ENCODE measurements at places on chromosomes 4 and X.

DNA sequence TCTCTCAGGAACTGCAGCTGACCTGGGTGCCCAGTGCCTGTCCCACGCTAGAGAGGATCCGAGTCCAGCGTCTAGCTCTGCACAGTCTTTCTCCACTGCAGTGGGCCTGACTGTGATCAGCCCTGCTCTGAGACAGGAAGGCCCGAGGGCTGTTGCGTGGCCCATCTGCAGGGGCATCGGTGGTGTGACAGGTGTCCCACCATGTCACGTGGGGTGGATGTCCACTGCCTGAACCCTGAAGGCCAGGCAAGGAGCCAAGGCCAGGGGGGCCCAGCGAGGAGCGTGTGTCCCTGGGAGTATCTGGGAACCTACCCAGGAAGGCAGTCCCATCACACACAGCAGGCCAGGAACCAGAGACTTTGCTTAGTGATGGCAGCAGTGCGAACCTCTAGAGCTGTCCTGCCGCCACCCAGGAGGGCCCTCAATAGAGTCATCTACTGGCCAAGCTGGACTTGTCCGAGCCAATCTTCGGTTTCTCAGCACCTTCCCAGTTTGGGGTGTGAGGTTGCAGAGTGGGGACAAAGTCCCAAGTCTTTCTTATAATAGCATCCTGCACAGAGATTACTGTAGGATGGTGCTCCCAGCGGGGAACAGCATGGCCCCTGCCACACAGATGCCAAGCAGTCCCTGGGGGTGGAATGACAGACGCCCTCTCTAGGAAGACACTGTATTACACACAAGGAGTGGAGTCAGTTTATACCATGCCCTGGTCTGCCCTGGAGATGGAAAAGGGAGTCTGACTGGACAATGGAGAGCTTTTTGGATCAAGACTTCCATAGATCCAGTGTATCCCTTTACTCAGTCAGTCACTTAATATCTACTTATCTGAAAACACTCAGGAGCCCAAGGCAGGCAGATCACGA lies 38.3 kb downstream of the DCTD start:
- DNase-seq = no peak

- DNase-seq = no peak
Measured at GRCh38 chr4:3318561-3319021, 25.8 kb downstream of the RGS12 start.

DNA sequence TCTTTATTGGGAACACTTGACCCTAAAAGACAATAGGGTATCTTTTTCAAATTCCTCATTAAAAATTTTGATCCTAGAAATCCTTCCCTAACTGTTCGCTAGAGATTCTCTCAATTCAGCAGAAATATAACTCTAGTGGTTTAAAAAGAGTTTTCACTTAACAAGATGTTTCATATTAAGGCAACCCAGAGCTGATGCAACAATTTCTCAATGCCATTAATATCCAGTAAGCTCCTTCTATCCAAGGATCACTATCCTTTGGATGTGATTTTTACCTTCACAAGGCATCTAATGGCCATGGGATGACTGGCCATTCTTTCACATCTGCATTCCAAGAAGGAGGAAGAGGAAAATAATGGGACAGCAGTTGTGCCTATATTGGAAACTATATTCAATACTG lies 183.4 kb downstream of the ANKRD50 start:
- no peak for DNase-seq

GRCh38 chr4:129437347-129437746 lies 341.4 kb downstream of the C4orf33 start:
- DNase-seq = no peak

All from activated CD4-positive, alpha-beta T cell treated with anti-CD3 and anti-CD28 coated beads, Interleukin-2, amount 50 U/mL, for 4 hours (primary cell).